ENCODE measurements at places on chromosomes 16 and 17.

DNA sequence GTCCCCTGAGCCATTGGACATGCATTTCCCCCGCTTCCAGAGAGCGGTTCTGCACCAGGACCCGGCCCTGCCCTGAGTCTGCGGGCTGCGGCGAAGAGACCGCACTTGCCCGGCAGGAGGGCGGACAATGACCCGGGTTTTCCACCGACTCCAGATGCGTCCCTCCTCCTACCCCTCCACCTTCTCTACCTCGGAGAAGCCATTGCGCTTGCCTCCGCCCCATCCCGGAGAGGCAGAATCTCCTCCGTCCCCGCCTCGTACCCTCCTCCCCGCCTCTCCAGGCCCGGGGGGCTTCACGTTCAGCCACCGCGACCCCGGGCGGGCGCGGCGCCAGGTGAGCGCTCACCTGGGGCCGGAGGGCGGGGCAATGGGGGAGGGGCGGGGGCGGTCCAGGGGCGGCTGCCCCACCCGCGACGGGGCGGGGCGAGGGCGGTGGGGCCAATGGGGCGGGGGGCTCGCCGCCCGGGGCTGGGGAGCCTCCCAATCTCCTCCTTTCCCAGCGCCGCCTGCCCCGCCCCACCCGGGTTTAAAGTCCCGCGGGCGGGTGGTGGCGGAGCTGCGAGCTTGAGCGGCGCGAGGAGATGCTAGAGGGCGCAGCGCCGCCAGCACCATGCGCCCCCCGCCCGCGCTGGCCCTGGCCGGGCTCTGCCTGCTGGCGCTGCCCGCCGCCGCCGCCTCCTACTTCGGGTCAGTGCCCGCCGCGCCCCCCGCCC is at the start of gene WNT9B:
WNT9B (plus strand) TSS at position 555 of the 713 bp plus-strand sequence; CDS start at position 611, 56 bp downstream.
- no peak for DNase-seq

DNA sequence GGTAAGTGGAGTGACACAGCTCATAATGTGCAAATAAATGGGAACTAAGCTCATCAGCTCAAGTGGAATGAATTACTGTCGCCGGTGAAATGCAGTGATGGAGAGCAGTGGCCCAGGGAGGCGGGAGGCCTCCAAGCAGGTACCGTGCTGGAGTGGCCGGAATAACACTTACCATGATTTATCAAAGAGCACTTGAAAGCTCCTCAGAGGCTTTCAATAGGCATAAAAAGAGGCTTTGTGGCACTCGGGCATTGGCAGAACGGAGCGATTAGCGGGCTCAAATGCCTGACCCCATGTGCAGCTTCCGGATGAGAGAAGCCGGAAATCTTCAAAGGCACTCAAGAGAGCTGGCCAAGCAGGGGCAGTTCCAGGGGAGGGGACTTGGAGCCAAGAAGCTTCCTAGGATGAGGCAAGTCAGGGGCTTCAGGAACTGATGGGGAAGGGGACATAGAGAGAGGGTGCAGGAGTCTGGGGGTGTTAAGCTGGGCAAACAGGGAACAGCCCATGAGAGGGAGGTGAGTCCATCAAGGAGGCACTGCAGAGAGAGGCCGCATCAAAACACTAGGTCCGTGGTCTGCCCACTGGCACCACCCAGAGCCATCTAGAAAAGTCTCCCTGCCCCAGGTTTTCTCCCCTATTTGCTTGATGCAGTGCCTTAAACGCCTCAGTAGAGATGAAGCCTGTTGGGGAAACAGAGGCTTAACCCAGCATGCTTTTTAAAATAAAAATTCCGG is 144.0 kb upstream of the IRX6 start:
- no peak for DNase-seq

- DNase-seq: peak; percentile 50
Measured at GRCh38 chr17:77772461-77772897, 186.0 kb upstream of the TNRC6C start.

GRCh38 chr16:12503191-12503590 is 300.5 kb downstream of the CPPED1 start:
- no peak for DNase-seq

- DNase-seq: no peak
Measured at GRCh38 chr17:82152556-82153294, 54.7 kb upstream of the FASN start.

- no peak for DNase-seq
Measured at GRCh38 chr16:79317026-79317425, 283.5 kb downstream of the MAF start.

DNA sequence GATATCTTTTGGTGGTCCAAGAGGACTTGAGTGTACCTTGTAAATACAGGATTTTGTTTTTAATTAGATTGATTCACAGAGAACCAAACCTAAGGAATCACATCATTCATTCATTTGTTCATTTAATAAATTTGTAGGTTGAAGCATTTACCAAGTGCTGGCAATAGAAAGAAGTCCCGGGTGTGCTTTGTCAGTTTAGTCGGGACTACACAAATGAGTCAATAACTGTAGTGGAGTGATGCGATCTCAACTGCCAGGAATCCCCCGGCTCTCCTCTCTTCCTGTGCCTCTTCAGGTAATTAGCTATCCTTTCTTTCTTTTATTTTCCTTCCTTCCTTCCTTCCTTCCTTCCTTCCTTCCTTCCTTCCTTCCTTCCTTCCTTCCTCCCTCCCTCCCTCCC is 1.4 kb upstream of the WWOX start:
- DNase-seq: no peak

GRCh38 chr16:67571464-67571863 is 9.1 kb downstream of the CTCF start:
- no peak for DNase-seq

DNA sequence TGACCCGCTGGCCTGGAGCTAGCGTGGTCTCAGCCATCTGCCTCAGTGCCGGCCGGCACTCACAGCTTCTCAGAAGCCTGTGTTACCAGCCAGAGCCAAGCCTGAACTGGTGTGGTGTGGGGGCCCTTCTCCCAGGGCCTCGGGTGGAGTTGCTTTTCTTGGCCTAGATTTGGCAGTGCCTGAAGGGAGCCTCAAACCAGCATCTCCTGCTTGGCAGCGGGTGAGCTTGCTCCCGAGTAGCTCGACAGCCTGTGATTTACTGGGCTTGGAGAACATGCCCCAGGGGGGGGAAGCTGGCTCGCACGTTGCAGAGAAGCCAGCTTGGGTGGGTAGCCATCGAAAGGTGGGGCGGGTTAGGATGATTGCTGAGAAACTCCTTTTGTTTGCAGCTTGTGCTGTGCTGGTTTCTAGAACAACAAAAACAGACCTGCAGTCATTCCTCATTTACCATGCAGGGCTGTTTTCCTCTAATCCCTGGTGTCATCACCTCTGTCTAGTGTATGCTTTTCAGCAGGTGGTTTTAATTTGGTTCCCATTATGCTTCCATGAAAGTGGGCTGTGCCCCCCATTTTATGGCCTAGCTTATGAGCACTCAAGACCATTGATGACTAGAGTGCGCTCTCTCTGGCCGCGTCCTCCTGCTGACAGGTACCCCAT is 42.2 kb downstream of the TBCD start:
- no peak for DNase-seq

DNA sequence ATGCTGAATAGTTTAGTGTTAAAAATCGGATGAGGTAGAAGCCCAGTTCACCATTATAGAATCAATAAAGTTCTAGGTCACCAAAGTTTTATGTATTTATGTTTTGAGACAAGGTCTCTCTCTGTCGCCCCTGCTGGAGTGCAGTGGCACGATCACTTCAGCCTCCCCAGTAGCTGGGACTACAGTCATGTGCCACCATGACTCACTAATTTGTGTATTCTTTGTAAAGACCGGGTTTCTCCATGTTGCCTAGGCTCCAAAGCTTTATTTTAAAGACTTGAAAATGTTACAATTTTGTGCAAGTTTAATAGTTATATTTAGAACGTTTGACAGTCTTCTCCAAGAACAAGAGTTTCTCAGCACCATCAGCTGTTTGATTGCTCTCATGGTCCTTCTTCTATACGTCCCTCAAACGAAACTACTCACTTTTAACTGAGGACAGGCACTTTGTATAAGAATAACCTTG is 32.1 kb downstream of the NDE1 start:
- DNase-seq: no peak

DNA sequence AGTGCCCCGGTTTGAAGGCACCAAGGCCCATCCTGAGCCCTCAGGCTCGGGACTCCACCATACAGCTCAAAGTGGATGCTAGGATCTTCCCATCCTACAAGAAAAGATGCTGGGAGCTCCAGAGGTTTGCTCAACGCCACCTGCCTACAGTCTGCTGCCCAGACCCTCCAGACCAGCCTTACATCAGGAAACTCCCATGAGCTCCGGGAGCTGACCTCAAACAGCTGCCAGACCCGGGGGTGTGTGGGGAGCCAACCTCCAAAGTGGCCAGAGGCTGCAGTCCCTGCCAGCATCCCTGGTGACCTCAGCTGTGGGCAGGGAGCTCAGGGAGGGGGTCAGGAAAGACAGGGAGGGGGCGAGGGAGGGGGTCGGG is 43.8 kb downstream of the C16orf82 start:
- DNase-seq: no peak

- DNase-seq: no peak
Measured at GRCh38 chr17:76046064-76046463, 19.0 kb upstream of the EVPL start.

- no peak for DNase-seq
Measured at GRCh38 chr17:61456061-61456681, 3.9 kb downstream of the TBX4 start.

DNA sequence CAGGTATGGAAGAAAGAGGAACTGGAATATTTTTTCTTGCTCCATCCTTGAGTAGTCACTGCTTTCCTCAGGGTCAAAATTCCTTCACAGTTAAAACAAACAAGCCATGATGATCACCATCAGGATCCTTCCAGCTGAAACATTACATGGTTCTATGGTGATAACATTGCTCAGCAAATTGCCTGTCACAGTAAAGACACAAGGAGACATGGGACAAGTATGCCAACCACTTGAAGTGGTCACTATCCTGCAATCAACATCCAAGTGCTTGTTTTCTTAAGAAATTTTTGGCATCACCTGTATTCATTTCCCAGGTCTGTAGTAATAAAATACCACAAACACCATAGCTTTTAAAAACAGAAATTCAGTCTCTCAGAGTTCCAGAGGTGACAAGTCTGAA is 662.2 kb downstream of the CDH8 start:
- DNase-seq: no peak

DNA sequence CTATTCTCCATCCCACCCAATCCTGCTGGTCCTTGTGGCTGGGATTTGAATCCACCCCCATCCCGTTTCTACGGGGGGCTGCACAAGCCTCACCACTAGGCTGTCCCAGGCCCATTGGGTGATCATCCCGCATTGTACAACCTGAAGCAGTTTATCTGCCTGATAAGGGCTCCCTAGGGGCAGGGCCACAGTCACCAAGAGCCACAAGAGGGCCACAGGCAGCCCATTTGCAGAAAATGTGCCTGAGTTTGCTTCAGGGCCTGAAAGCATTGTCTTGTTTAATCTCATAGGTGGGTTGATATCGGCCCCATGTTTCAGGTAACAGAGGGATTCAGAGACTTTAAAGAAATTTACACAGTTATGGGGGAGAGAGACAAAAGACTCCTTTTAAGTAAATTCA is 245.0 kb downstream of the CPPED1 start:
- no peak for DNase-seq

DNA sequence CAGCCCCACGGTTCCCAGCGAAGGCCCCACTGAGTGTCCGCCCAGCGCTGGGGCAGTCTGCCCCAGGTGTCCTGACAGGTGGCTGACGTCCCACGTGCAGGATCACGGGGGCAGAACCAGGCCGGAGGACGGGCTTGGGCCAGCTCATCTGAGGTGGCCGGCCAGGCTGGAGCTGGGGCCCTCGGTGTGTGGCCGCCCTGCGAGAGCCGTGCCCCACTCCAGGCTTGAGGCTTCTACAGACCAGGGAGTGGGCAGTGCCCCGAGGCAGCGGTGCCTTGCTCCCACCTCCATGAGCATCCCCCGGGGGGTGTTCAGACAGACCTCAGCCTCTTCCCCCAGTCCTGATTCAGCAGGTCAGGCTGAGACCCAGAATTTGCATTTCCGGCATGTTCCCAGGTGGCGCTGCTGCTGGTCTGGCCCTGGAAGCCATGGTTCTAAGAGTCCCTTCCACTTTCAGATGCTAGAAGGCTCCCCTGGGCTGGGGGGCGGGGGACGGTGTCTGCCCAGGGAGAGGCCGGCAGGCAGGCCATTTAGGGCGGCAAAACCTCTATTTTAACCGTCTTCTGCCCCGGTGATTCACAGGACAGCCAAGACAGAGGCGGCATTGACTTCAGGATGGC is 35.4 kb upstream of the PABPN1L start:
- no peak for DNase-seq

- DNase-seq: no peak
Measured at GRCh38 chr17:83092186-83092585, 12.8 kb downstream of the METRNL start.

GRCh38 chr17:70158180-70158579 is 11.2 kb upstream of the KCNJ2 start:
- DNase-seq: no peak

GRCh38 chr17:16040710-16041251 is 41.2 kb downstream of the TTC19 start:
- no peak for DNase-seq

GRCh38 chr16:5884339-5884738 is 786.7 kb upstream of the EEF2KMT start:
- DNase-seq: no peak

DNA sequence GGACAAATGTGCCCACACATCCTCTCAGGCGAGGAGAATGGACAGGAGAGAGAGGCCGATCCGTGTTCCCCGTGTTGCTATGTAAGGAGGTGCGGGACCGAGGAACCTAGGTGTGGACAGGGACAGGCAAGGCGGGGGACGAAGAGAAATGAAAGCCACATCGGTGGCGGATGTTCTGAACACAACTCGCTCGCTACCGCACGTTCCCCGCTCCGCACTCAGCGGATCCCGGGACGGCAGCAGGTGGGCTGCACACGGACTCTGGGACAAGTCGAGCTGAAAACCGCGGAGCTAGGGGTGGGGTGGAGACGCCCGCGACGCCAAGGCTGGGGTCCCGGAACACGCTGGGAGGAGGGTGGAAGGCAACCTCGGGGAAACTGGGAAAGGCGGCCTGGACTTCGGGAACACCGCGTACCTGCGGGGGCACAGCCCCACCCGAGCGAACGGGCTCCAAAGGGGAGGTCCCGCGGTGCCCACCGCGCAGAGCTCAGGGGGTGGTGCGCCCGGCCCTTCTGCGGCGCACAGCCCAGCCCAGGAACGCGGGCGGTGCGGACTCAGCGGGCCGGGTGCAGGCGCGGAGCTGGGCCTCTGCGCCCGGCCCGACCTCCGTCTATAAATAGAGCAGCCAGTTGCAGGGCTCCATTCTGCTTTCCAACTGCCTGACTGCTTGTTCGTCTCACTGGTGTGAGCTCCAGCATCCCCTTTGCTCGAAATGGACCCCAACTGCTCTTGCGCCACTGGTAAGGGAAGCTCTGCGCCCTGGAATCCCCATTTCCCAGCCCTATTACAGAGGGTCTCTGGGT is at the start of gene MT1E:
MT1E (plus strand) TSS at position 642 of the 803 bp plus-strand sequence; CDS start at position 713, 71 bp downstream.
- no peak for DNase-seq

- DNase-seq: no peak
Measured at GRCh38 chr17:41624208-41625101, at the start of gene KRT17. KRT17 (minus strand) TSS chr17:41624575; CDS start chr17:41624509, 66 bp downstream.

DNA sequence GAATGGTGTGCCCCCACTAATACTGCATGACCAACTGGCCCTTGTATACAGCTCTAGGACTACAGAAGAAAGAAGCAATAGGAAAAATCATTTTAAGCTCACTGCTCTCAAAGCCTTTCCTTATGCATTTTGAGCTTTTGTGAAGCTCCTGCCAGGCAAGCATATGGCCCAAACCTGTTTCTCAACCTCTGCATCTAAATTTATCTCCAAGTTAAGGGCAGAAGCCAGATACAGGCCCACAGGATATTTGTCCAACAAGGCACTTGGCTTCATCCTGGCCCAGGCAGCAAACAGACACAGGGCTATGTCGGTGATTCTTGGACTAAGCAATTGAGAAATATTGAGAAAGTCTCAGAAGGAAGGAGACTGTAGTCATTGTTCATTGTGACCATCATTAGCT is 43.9 kb downstream of the CCT6B start:
- DNase-seq: no peak

GRCh38 chr17:73831699-73832098 is 187.5 kb upstream of the SDK2 start:
- no peak for DNase-seq
